ENCODE measurements at places on chromosomes 7 and 10.

GRCh38 chr7:77339726-77340125 is 76.4 kb downstream of the GSAP start:
- H3K4me1 ChIP-seq: peaks cover 9% of the 10 kb centered on the region
- H3K27ac ChIP-seq: no peak overlapping the region
- no peaks in the 10 kb centered on the region for H3K36me3 ChIP-seq
- no peak for DNase-seq
- H3K27me3 ChIP-seq: no peaks in the 10 kb centered on the region

DNA sequence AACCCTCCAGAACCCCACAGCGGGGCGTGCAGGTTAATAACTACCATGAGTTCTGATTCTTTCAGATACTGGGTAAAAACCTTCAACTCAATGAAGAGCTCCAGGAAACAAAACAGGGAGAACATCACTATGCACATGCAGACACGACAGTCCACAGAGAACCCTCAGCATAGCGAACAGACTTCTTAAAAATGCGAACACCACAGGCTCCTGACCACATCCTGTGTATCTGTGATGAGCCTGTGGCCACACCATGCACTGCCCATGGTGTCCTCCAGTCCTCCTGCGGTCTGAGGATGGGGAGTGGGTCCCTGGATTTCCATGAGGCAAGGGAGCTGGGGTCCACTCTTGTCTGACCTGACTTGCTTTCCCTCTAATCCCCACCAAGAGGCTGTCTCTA is 107.2 kb downstream of the COBL start:
- no peaks in the 10 kb centered on the region for H3K36me3 ChIP-seq
- no peak overlapping the region for H3K27ac ChIP-seq
- no peak overlapping the region for H3K4me3 ChIP-seq
- H3K27me3 ChIP-seq: no peaks in the 10 kb centered on the region

DNA sequence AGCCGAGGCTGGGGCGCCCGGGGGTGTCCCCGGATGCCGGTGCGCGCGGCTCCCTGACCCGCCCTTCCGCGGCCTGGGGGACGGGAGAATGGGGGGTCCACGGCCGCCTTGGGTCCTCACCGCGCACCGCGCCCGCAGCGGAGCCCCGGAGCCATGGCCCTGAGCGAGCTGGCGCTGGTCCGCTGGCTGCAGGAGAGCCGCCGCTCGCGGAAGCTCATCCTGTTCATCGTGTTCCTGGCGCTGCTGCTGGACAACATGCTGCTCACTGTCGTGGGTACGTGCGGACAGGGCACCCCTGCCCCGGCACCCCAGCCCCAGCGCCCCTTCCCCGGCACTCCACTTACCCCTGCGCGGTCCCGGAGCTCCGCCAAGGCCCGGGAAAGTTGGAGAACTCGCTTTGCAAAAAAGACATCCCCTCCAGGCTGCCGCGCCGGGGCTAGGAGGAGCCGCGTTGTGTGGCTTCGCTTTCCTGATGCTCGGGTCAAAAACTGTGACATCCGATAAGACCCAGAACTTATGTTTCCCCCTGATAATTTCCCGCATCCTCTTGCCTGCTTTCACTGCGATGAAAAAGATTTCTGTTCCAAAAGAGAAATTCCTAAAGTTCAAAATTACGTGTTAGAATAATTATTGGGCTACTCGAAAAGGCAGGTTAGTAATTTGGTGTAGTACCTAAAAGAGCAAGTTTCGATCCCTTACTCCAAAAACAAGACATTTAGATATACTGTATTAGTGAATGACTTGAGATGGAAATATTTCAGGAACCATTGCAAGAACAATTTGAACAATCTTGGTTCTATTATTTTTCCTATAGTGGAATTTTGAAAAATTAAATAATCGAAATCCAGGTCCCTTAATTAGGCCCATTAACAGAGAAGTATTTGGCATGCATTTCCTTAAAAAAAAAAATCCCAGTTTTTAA is 888 bp downstream of the SLC18A2 start:
- H3K36me3 ChIP-seq: no peaks in the 10 kb centered on the region
- H3K4me3 ChIP-seq: no peak overlapping the region
- H3K27me3 ChIP-seq: peaks cover 5% of the 10 kb centered on the region
- no peaks in the 10 kb centered on the region for H3K4me1 ChIP-seq
- no peak overlapping the region for H3K27ac ChIP-seq

DNA sequence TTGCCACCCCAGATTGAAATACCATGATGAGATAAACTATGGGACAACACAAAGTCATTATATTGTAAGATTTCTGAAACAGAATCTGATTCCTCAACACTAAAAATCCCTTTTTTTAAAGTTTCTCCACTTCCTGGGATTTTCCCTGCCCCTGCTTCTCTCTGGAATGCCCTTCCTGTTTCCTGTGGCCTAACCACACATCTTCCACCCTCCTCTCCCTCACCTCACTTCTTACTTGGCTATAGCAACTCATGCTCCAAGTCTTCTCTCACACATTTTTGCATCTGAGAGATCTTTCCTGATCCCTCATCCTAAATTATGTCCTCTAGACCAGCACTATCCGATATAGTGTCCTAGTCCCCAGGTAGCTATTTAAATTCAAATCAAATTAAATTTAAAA is 4.1 kb upstream of the RELN start:
- H3K27me3 ChIP-seq: peaks cover 2% of the 10 kb centered on the region
- H3K4me3 ChIP-seq: no peak overlapping the region
- no peaks in the 10 kb centered on the region for H3K36me3 ChIP-seq
- no peaks in the 10 kb centered on the region for H3K4me1 ChIP-seq
- H3K27ac ChIP-seq: no peak overlapping the region
- DNase-seq: no peak

DNA sequence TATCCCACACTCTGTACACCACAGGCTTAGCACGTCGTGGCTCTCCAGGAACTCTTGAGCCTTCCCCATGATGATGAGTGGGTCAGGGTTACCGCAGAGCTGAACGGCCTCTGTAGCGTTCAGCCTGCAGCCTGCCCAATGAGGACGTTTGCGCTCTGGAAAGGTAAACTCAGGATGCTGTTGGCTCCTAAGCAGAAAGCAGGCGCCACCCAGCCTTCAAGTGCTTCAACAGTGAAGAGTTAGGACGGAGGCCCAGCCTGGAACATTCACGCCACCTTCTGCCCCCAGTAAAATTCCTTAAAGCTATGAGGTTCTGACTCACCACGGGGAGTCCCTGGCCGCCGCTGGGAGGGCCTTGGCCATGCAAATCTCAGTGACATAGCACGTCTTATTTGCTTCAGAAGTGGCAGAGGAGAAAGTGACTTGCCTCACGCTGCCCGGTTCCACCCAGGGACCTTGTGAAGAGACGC is 161.5 kb upstream of the SH2B2 start:
- H3K4me1 ChIP-seq: no peaks in the 10 kb centered on the region
- H3K27me3 ChIP-seq: no peaks in the 10 kb centered on the region
- H3K36me3 ChIP-seq: no peaks in the 10 kb centered on the region

GRCh38 chr10:124076148-124076733 is 17.2 kb downstream of the CHST15 start:
- no peaks in the 10 kb centered on the region for H3K4me1 ChIP-seq
- H3K27ac ChIP-seq: no peak overlapping the region
